ENCODE measurements at places on chromosomes 1 and 21. TPM values are rescaled to one million over a fixed set of nuclear protein-coding genes. Genes with fewer than 3 reads are reported as not detected.

The CENPF gene
- total RNA-seq, result 52.4 TPM

The CLDN19 gene
- total RNA-seq, result not detected

The CLCA1 gene
- not detected for total RNA-seq

The DMBX1 gene
- total RNA-seq, result not detected

The CD5L gene
- not detected for total RNA-seq

The GALNT2 gene
- 65.0 TPM for total RNA-seq

The MAB21L3 gene
- total RNA-seq, result not detected

The WNT9A gene
- 1.3 TPM for total RNA-seq

The RNF19B gene
- 24.7 TPM for total RNA-seq

The FCRL2 gene
- total RNA-seq, result not detected

The YY1AP1 gene
- total RNA-seq, result 52.0 TPM

The KCNE1 gene
- 0.15 TPM for total RNA-seq

The TRABD2B gene
- not detected for total RNA-seq

The C1QB gene
- not detected for total RNA-seq

The CTBS gene
- 6.5 TPM for total RNA-seq

The FALEC gene
- total RNA-seq, result not detected

The GJC2 gene
- total RNA-seq, result 0.61 TPM

The CDKN2C gene
- 20.2 TPM for total RNA-seq

The S100A7 gene
- total RNA-seq, result not detected

The TCHHL1 gene
- not detected for total RNA-seq

The SPAG17 gene
- total RNA-seq, result not detected

The PLPPR4 gene
- total RNA-seq, result not detected

The PRKAB2 gene
- 5.8 TPM for total RNA-seq

The FMO5 gene
- total RNA-seq, result 0.76 TPM

The SLC30A10 gene
- not detected for total RNA-seq

The VWA5B1 gene
- total RNA-seq, result not detected

The AKR7A2 gene
- 77.4 TPM for total RNA-seq

The SPRR2A gene
- total RNA-seq, result not detected

The TGFB2 gene
- 6.8 TPM for total RNA-seq

Data from epithelial cell of umbilical artery (primary cell).